Stromal cell of bone marrow (primary cell): ENCODE measurements at places on chromosomes 4 and X.

DNA sequence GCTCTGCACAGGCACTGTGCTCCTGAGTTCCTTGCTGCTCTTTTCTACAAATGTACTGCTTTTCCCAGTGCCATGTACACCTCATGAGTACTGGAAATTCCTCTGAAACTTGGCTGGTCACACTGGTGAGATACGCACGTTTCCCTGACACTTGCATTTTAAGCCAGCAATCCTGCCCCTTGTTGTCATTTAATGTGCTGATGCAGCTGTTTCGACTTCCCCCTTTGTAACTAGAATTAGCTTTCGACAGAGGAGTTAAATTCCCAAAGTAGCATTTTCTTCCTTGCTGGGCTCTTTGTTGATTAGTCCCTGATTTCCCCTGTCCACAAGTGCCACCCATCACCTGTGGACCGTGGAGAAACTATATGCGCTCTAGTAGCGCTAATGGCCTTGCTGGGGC lies 77.5 kb downstream of the IQCM start:
- DNase-seq, result no peak

- DNase-seq, result no peak
These were observed 1.0 kb upstream of the THAP9 start for GRCh38 chr4:82899374-82900065.

GRCh38 chr4:111632641-111633151 lies 512.6 kb upstream of the FAM241A start:
- no peak for DNase-seq

DNA sequence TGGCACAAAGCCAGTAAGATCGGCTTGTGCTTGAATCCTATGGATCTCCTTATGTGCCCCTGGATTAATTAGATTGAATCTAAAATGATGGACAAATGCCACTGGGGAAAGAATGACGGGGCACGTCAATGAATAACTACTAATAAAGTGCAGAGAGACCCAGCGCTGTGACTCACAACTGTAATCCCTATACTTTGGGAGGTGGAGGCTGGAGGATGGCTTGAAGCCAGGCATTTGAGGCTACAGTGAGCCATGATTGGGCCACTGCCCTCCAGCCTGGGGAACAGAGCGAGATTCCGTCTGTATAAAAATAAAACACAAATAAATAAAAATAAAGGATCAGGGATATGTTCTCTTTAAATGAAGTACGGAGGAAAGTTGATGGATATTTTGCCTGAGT lies 179.4 kb downstream of the DCHS2 start:
- DNase-seq, result no peak

- DNase-seq, result no peak
These were observed 1148.9 kb downstream of the STIM2 start for GRCh38 chr4:28009541-28009940.

GRCh38 chr4:134567461-134567860 lies 365.9 kb upstream of the PABPC4L start:
- no peak for DNase-seq
